ENCODE measurements at places on chromosomes 1 and 21.

DNA sequence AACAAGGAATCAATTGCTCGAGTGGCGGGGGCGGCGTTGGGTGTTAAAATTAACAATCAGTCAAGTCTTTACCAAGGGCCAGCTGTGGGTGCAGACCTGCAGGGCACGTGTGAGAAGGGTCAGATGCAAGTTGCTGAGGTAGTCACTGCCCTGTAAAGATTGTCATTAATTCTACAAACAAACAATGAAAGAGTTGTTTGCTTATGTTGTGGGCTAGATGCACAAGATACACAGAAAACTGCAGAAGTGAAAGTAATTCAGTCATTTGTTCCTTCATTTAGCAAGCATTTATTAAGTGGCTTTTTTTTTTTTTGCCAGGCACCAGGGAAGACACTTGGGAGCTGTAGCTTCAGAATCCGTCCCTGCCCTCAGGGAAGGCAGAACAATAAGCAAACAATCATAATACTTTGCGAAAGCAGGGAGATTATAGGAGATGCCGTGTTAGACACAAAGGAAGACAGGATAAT, 79.5 kb downstream of the NR5A2 start:
- no peak for DNase-seq

DNA sequence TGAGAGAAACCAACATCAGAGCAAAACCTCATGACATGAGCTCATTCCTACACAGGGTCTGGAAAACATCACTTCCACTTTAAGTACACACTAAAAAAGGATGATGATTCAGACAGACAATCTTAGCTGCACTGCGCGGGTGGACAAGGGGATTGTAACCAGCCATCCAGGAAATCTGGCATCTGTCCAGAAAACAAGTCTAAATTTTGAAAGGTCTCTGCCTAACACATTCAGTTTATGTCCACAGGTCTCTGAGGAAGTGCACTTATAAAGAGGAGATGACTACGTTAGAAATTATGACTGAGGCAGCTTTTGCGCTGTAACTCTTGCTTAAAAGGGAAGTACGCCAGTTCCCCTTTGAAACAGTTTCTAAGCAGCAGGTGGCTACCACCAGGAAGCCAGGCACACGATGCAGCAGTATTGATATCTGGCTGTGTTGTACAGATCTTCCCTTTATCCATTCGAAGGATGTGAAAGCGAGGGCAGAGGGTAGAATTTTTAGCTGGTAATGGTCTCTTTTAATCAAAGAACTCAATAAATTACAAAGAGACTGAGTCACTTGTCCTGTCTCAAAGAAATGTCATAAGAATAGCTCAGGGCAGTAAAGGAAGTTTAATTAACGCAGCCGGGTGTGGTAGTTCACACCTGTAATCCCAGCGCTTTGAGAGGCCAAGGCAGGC, 128.0 kb downstream of the SETD4 start:
- DNase-seq = no peak

- no peak for DNase-seq
Measured at GRCh38 chr21:39314143-39315027, 953 bp upstream of the BRWD1 start.

GRCh38 chr1:201074018-201074417, 38.2 kb downstream of the CACNA1S start:
- DNase-seq = no peak

- no peak for DNase-seq
Measured at GRCh38 chr1:167708940-167709389, 12.8 kb upstream of the MPZL1 start.

GRCh38 chr1:163273766-163274441, 47.9 kb upstream of the NUF2 start:
- DNase-seq = no peak

- no peak for DNase-seq
Measured at GRCh38 chr1:161915051-161915503, 108.6 kb downstream of the OLFML2B start.

Measured in RWPE2 (cell line).